GM12865 (cell line): ENCODE measurements at places on chromosomes 12 and 14.

- peak; percentile 74 for DNase-seq
Measured at GRCh38 chr12:57012600-57013465, 3.5 kb downstream of the TAC3 start.

DNA sequence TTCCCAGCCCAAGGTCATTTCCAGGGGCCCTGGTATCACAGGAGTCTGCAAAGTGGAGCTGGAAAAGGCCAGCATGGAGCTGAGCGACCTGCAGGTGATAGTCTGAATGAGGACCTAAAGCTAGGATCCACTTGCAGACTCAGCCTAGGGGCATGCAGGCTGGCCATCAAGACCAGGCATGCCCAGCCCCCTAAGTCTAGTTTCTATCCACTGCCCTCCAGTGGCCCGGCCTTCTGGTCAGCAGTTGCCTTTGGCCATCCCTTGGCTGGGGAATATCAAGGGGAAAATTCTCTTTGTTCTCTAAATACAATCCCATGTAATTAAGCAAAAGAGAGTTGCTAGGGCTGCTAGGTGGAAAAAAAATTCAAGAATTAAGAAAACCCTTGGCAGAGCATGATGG is 96.3 kb upstream of the LHX5 start:
- DNase-seq, result no peak

GRCh38 chr12:52311285-52311648 is 9.9 kb downstream of the KRT83 start:
- no peak for DNase-seq

GRCh38 chr12:64714551-64714968 is 44.6 kb downstream of the GNS start:
- DNase-seq, result peak; percentile 48

DNA sequence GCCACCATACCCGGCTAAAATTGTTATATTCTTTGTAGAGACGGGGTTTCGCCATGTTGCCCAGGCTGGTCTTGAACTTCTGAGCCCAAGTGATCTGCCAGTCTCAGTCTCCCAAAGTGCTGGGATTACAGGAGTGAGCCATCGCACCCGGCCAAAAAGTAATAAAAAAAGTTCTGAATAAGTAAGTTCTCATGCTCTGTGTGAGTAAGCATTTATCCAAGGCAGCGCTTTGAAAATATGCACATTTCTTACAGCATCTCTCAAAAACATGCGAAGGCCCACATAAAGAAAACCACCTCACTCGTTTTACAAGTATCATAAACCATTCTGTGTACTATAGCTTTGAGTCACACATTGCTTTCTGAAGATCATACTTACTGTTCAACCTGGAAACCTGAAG is 8.6 kb downstream of the GIT2 start:
- peak; percentile 58 for DNase-seq

DNA sequence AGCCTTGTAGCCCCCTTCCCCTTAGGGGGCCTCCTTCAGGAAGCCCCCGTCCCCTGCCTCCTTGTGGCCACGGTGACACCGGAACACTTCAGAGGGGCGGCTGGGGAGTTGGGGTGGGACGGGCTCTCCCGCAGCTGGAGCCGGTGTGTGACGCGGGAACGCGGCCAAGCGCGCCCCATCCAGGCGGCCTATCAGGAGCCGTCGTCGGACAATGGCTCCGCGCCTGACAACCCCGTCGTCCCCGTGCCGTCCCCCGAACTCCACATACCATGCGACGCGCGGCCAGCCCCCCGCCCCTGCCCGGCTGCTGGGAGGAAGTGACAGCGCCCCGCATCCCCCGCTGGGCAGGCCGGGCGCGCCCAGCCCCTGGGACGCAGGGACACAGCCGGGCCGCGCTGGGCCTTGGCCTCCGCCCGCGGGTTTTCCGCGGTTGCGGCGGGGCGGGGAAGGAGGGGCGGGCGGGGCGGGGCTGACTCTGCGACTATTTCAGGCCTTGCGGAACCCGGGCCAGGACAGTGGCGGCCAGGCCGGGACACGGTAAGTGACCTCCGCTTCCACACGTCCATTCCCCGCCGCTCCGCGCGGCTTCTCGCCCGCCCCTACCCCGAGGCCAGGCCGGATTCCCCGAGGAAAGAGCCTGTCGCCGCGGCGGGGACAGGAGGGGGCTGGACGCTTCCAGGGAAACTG is at the start of gene TNFAIP2:
Gene TNFAIP2, plus strand, starts transcription at position 515 of the 687 bp plus-strand sequence. CDS start 2,997 bp downstream, outside the sequence.
- peak; percentile 39 for DNase-seq

DNA sequence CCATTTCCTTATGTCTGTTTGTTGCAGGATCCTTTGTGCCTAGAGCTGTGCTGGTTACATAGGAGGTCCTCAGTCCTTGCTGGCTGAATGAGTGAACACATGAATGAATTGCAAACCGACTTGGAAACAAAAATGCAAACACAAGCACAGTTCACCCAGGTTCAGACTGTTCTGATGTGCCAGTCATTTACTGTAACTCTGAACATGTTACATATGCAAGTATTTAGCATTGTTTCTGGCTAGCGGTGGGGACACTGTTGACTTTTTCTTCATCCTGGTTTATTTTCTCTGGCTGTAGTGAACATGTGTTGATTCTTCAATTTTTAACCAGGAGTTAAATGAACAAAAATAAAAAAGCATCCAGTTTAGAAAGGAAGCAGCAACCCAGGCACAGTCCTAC is 33.4 kb downstream of the TSPAN9 start:
- no peak for DNase-seq

DNA sequence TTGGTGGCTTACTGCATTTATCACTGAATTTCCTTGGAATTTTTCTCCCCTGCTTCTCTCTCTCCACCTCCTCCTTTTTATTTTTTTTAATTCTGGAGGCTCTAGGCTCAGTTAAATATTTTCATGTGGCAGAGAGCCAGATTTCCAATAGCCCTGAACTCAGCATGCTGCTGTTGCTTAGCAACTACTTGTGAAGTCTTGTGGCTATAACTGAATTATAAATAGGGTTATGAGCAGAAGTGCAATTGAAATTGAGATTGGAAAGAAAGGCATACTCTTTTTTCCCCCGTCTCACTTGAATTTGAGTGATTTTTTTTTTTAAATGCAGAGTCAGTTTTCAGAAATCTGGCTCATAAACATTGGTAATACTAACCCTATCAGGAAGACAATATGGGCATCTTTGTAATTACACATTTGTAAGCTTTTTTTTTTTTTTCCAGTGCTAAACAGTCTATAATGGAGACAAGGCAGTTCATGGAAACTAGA is 38.3 kb downstream of the ATF7IP start:
- peak; percentile 72 for DNase-seq

DNA sequence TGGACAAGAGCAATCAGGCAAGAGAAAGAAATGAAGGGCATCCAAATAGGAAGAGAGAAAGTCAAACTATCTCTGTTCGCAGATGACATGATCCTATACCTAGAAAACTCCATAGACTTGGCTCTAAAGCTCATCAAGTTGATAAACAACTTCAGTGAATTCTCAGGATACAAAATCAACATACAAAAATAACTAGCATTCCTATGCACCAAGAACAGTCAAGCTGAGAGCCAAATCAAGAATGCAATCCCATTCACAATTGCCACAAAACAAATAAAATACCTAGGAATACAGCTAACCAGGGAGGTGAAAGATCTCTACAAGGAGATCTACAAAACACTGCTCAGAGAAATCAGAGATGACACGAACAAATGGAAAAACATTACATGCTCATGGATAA is 417.5 kb upstream of the ATP2B1 start:
- no peak for DNase-seq

GRCh38 chr14:98908050-98908449 is 363.9 kb downstream of the BCL11B start:
- no peak for DNase-seq

DNA sequence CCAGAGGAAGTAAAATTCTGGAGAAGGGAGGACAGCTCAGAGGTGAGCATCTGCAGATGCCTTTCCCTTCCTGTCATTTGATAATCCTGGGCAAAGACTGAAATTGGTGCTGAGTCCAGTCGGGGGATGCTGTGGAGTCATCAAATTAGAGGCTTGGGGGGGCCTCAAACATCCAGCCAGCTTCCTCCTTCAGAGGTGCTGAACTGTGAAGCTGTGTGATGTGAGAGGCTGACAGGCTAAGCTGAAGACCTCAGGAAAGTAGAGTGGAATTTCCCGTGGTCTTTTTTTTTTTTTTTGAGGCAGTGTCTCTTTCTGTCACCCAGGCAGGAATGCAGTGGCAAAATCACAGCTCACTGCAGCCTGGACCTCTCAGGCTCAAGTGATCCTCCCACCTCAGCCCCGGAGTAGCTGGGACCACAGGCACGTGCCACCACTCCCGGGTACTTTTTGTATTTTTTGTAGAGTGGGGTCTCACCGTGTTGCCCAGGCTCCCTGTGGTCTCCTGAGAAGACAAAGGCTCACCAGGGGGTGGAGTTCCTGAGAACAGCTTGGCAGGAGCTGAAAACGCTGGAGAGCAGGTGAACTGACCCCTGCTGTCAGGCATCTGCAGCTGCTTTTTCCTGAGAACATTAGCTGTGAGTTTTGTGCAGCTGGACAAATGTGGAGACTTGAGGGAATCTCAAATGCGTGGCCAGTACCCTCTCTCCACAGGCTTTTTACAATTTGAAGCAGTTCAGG is 6.1 kb upstream of the TCL1B start:
- DNase-seq, result peak; percentile 45

DNA sequence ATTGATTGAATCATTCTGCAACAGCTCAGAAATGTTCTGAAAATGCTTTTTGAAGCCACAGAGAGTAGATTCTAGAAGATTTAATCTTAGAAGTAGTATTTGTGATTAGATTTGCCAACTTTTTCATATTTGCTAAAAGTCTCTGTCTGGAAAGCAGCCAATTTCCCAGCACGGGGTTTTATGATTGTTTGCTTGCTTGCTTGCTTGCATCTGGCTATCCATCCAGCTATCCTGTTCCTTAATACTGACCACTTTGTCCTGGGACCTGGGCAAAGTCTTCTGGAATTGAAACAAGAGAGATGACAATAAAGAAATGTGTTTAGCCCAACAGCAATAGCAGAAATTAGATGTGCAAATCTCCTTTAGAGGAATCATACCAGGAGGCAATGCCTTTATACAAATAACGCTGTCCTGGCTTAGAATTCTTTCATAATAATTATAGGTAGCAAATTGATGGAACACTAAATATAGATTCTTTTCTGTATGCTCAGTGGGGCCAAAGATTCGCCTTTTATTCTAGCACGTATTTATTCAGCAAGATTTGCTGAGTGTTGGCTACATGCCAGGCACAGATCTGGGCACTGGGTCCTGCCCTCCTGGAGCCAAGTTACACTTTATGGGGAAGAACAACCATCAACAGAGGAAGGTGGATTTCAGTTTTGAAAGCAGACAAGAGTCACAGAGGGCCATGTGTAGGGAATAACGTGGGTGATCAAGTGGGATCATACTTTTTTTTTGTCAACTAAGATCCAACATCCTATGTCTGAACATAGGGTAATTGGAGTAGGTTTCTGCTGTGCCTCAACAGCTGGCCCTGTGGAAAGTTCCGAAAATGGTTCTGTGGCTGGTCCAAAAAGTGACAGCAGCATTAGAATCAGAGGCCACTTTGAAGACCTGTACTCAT is 25.3 kb downstream of the MYBPC1 start:
- no peak for DNase-seq

- DNase-seq, result peak; percentile 40
Measured at GRCh38 chr14:68408680-68409079, 384.2 kb downstream of the ZFP36L1 start.

DNA sequence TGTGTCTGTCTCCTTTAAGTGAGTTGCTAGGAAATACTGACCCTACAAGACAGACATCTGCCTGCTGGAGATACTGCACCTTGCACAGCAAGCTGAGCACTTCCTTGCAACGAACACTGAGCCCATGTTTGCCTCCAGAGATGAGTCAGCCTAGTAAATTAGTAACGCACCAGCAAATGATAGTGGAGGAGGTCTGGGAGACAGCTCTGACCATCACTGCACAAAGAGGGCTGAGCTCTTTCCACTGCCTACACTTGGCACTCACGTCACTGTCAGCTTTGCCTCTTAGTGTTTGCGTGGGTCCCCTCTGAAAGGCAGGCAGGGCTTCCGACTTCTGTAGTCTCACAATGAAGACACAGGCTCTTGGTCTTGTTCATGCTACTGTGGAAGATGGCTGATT is 109.0 kb downstream of the APAF1 start:
- peak; percentile 78 for DNase-seq

DNA sequence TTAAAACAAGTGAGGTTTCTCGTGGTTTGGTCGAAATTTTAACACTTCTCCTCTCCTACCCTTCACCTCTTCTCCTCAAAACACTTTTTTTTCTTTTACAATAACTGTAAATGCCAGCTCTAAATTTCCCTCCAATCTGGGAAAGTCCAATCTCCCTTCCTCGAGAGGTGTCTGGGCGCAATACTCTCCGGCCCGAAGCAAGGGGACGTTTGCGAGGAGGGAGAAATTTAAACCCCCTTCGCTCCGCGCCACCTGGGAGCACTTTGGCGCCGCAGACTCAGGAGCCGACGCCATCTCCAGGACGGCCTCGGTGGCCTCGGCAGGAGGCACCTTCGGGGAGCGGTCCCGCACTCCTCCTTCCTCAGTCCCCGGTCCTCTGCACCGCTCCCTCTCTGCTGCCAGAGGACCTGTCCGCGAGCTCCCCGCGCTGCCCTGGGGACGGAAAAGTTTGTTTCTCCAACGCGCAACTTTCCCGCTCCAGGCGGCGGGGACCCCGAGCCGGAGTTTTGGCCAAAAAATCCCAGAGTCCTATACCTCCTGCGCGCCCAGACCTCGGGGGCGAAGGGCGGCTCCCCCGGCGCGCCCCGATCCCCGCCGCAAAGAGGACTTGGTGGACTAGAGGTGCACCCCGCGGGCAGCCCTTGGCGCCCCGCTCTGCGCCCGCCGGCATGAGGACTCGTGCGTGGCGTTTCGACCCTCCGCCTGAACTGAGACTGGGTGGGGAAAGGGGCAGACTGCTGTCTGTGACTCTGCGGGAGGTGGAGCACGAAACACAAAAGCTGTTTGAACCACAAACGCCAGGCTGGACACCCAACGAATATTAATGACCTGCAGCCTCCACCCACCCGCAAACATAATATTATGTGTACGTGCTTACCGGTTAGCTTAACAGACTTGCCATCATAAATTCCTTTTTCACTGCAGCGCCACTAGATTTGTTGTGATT is 95.2 kb upstream of the HMGA2 start:
- DNase-seq, result no peak

DNA sequence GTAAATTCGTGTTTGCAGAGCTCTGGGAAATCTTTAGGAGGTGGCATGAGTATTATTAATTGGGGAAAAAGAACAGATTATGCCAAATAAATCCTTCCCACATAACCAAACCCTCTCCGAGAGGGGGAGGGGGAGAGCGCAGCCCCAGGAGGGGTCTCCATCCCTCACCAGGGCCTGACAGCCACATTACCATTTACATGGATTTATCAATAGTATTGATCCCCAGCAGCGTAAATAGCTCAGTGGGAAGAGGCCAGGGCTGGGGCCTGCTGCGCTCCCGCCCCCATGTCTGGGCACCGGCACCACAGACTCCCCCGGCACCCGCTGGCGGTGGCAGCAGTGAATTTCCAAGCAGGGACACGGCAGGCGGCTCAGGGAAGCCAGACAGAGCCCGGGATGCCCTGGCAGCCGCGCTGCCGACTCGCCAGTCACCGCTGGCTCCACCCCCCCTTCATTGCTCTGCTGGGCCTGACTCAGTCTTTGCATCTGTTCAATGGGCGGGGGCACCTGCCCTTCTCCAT is 2.4 kb downstream of the NCOR2 start:
- DNase-seq, result peak; percentile 40
